ENCODE measurements at places on chromosomes 2 and 18.

- DNase-seq, result no peak
Measured at GRCh38 chr2:181334158-181334826, 122.9 kb upstream of the ITGA4 start.

GRCh38 chr2:84085562-84085961, 373.5 kb downstream of the SUCLG1 start:
- no peak for DNase-seq

GRCh38 chr18:68759308-68759707, 38.6 kb upstream of the CCDC102B start:
- no peak for DNase-seq

DNA sequence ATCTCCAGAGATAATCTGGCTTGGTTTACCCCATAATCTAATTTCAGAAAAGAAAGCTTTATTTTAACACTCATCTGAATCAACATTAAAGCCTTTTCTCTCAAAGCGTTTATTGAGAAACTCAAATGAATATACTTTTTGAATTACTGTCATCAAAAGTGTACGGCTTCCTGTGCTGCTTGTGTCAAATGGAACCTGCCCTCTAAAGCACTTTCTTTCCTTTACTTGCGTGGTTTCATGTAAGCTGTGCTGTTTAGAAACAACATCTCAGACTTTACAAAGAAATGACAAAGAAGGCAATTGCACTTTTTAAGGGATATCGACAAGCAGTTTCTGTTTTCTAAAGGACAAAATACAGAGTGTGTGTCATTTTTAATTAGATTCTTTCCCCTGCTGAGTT, 35.1 kb downstream of the CYBRD1 start:
- DNase-seq, result no peak

GRCh38 chr2:43778233-43778632, 4.4 kb downstream of the DYNC2LI1 start:
- no peak for DNase-seq

DNA sequence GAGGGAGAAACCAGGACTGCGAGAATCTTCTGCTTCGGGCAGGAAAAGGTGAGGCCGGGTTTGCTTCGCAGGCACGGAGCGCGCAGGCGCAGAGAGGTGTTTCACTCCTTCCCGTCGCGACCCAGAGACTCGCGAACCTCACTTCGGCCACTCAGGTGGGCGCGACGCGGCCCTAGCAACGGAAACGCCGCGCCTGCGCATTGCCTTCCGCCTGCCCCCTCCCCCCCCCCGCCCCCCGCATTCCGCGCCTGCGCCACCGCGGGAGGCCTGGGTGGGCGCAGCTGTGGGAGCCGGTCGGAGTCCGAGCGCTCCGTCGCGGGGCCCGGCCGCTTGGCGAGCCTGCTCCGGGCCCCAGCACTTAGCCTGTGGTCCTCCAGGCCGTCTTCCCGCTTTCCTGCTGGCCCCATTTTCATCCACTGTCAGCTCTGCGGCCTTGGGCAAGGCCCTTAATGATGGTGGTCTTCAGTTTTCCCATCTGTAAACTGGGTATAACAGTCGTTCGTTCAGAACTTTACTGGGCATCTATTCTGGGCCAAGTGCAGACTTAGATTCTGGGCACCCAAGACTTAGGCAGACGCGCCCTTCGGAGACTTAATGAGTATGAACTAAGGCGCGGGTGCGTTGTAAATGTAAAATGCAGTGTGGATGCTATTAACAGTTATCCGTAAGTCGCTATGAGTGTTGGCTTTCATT, 62.1 kb upstream of the ACKR3 start:
- DNase-seq, result peak; percentile 82

DNA sequence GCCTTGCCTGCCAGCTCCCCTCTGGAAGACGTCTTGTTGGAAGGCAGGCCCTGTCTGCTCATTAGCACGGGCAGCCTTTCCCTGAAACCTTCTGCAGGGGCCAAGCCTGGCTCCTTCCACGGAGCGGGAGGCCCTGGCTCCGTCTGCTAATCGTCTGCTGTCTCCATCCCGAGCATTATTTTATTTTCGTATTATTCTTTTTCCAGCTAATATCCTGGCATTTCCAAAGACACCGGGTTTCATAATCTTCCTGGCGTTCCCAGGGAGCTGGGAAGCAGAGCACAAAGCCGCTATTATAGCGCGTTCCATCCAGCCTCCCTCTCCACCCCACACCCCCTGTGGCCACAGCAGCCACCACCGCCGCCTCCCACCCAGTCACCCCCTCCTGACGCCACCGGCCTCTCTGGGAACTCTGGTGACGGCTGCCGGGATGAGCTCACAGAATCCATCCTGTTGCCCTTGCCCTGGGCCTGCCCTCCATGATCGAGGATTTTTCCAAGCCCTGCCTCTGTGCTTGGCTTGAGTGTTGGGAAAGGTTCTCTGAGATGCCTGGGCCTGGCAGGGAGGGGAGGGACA, 125.5 kb downstream of the DYSF start:
- DNase-seq, result no peak

- DNase-seq, result no peak
Measured at GRCh38 chr2:96897491-96898134, 27.7 kb upstream of the SEMA4C start.

- no peak for DNase-seq
Measured at GRCh38 chr2:59398081-59398480, 1155.4 kb downstream of the BCL11A start.

DNA sequence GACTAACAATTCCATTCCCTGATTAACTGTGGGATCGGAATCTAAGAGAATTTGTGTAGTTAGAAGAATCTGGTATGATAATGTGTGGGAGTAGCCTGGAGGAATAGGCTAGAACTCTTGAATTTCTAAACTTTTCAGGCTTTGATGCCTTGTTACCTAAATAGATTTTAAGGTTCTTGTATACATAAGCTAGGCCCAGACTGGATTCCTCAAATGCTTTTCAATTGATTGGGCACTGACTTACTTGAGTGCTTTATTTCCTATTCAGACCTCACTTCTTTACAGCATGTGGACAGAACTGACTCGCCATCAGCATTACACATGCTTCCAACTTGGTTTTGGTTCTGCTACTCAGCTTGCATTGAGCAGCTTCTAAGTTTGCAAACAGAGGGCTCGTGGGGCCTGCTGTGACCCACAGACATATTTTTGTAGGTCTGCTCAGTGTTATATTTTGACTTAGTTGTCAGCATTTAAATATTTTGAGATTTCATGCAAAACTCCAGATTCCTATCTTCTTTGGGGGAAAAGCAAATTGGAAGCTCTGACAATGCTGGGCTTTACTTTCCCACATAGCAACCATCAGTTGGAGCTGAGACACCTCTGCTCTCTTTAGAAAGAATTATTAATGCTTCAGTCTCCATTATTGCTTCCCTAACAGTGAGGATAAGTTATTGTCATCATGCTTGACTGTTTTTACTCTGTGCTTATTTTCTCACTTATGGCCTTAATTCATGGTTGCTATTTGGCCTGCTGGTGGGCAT, 5.7 kb downstream of the PARD3B start:
- no peak for DNase-seq

GRCh38 chr2:110121592-110121991, 6.0 kb upstream of the MALL start:
- no peak for DNase-seq

- DNase-seq, result no peak
Measured at GRCh38 chr2:112152476-112153178, 14.4 kb downstream of the FBLN7 start.

DNA sequence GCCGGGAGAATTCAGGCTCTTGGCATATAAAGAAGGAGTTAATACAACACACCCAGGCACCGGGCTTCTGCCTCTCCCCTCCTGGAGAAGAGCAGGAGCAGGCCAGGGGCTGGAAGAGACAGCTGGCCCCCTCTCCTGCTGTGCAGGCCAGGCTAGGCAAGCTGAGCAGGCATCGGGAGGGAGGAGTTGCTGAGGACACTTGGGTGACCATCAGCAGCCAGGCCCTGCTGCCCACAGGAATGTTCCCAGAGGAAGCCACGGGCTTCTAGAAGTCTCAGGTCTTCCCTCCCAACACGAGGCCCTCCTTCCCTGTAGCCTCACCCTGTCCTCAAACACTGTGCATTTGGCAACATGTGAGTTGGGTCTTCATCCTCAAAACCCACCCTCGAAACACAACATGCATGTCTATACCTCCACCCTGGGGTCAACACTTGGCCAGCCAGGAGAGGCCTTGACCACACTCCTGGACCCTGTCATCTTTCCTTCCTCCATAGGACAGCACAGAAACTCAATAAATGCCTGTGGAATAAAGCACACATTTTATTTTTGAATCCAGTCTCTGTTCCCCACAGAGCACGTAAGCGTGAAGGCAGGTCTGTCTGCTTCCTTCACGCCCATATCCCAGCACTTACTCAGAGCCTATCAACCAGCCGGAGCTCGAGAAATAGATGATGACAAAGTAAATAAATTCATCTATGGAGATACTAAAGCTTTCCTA, 433.8 kb upstream of the ID2 start:
- no peak for DNase-seq

DNA sequence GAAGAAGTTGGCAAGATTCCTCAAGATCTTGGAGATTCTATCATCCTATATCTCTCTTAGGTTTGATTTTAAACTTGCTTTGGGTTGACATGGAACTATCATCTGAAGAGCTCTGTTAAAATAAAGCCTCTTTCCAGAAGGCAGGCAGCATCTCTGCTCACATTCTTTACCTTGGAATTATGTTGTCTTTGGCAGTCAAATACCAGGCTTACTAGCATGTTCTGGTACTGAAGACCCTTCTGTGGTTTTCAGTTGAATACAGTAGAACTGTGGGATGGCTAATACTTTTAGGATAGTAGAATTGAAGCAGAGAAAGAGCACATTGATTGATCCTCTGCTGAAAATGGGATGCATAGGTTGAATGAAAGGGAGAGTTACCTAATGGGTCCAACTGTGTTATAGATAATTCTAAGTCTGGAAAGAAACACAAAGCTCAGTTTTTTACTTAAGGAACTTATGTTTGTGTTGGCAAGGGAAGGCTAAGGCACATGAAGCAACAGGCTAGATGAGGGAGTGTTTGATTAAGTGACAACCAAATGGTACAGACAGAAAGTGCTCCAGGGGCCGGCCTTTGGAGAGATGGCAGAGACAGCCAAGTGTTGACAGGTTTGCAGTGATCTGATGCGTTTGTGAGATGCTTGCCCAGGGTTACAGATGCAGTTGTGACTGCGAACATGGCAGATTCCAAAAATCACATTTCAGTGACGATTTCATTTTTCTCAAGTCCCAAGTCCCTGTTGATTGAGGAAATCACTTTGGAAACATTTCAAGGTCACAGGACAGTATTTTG, 397.9 kb downstream of the MEIS1 start:
- DNase-seq, result no peak

DNA sequence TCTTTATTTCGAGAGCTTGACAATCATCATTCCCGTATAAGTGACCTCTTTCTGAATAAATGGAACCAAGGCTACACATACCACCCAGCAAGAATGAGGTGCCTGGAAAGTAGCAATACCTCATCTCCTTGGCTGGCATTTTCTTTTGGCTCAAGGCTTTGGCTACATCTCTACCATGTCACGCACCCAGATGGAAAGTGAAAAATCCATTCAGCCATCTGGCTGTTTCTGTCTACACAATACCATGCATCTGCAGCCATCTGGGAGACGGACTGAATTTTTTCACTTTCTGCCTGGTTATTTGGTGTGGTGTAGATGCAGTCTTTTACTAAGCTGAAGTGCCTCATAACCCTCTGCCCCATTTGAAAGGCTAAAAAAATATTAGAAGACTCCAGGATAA, 566.9 kb downstream of the BCL11A start:
- DNase-seq, result no peak

- DNase-seq, result no peak
Measured at GRCh38 chr2:134277223-134277622, 23.4 kb downstream of the MGAT5 start.
